ENCODE measurements at places on chromosomes 1 and 21.

DNA sequence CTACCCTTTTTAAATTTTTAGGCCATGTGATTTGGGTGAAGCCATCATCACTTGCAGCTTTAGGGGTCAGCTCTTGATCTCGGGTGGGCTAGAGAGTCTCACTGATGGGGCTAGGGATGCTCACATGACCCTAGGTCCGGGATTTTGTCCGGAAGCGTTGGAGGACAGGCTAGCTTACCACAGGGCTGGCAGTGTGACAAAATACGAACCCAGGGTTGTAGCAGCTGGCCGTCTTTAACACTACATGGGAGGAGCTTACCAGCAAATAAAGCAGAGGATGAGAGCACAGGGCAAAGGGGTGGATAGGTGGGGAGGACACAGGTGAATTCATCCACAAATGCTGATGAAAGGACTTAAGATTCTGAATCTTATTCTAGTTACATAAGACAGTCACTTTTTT is 21.9 kb downstream of the GPR161 start:
- DNase-seq, result no peak

DNA sequence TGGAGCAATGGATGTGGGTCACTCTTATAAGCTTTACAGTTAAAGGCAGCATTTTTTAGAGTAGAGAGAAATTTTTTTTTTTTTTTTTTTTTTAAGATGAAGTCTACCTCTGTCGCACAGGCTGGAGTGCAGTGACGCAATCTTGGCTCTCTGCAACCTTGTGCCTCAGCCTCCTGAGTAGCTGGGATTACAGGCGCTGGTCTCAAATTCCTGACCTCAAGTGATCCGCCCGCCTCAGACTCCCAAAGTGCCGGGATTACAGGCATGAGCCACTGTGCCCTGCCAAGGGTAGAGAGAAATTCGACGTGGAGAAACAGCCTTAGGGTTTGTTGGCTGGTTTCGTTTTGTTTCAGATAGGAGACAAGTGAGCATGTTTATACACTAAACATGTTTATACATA is 594.2 kb upstream of the ADAMTS5 start:
- DNase-seq, result no peak

DNA sequence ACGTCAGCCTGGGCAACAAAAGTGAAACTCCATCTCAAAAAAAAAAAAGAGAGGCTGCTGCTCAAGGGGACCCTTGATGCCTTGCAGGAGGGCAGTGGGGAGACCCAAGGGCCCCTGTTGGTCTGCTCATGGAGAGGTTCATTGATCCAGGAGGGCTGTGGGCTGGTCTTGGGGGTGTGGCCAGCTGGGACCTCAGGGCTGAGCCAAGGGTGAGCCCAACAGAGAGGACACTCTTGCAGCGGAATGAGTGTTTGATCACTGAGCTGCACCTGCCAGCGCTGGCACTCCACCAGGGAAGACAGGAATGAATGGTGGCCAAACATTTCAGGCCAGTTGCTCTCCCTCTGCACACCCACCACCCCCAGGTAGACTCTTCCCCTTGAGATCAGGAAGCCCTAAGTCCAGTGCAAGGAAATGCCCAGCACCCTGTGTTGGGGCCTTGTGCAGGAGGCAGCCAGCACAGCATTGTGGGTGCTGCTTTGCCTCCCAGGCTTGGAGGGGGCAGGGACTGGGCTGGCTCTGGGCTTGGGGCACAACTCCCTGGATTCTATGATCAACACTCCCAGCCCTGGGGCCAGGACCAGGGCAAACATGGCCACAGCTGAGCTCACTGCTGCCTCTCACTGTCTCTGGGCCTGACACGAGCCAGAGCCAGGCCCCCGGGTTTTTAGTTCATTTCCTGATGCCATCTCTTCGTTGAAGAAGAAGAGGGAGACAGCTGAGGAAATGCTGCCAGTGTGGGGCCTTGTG is 50.7 kb downstream of the IRF2BP2 start:
- DNase-seq, result no peak

DNA sequence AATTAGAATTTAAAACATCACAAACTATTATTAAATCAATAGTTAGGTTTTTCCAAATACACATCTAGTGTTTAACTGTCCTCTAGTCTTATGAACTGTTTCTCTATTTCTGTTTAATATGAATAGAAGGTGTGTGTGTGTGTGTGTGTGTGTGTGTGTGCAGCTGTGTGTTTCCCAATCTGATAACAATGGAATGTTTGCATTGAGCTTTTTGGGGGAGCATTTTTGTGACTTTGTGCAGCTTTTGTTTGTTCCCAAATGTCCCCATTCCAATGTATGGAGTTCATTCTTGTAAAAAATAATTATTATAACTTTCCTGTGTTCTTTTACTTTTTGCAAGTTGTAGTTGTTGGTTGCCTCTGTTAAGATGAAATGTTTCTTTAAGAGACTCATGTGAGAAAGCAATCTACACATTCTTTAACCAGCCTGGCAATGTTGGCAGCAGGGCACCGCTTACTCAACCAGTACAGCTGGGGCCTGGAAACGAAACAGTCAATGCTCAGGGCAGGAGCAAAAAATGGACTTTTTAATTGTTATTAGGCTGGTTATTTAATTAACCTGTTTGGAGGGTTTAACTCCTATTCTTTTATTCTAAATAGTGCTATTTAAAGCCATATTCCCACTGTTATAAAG is 354.3 kb downstream of the SRGAP2C start:
- DNase-seq, result no peak

DNA sequence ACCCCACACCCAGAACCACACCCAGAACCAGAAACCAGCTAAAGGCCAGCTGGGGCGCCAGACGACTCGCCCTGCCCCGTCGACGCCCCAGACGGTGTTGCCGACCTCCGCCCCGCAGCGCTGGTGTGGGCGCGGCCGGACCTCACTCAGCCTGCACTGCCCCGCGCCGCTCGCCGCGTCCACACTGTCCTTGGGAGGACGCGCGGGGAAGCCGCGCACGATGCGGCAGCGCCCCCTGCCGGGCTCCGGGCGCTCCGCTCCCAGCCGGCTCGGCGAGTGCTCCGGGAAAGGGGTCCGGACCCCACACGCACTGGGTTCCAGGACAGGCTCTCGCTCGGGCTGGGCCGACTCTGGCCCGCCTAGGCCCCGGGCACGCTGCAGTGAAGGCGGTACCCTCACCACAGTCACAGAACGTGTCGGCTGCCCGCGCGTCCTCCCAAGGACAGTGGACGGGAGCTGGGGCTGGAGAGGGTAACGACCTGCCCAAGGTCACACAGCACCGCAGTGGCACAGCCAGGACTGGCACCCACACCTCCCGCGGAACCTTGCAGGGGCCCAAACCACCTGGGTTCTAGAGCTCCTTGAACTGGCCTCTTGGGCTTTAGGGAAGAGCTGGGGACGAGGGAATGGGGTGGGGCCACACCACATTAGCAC is 90.2 kb downstream of the DMRTA2 start:
- DNase-seq, result peak; percentile 81

DNA sequence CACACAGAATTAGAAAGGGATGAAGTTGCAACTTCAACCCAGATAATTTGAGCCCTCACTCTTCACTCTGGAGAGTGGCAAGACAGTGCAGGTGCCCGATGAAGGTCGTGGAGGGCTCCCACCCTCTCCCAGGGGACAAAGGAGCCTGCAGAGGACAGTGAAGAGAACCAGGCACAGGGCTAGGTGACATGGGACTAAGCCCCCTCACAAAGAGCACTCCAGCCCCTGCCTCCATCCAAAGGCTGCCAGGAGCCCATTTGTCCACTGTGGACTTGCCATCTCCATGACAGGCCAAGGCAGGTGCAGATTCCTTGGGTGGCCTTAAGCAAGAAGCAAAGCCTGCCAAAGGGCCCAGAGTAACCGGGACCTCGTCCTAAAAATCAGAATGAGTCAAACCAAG is 15.1 kb downstream of the ERRFI1 start:
- DNase-seq, result no peak

DNA sequence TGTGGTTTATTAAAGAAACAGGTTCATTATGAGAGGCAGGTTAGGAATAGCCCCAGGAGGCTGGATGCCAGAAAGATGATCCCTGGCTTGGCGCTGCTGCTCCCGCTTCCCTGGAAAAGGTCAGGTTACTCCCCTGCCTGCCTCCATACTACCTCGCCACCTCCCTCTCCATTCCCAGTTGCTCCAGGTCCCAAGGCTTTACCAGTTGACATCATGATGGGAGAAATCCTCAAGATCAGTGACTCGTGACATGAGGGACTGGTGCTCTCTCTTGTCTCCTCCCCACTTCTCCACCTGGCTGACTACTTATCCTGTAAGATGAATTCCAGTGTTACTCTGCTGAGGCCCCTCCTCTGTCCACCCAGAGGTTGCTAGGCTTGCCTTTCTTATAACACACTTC is 19.7 kb downstream of the VASH2 start:
- no peak for DNase-seq

DNA sequence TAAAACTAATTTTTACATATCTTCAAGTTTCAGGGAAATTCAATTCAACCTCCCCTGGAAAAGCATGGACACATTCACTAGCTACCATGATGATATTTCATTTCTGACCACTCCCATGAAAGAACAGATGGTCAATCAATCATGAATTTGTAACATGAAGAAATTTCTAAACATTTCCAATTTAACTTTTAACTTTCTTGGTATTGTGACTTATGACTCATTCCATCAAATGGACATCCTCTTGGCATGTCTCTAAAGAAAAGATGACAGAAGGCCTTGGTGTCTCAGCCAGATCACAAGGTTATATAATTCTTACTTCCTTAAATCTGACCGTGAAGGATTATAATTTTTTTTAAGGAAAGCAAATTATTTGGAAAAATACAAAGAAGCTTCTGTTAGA is 10.5 kb upstream of the MCOLN3 start:
- DNase-seq, result no peak

DNA sequence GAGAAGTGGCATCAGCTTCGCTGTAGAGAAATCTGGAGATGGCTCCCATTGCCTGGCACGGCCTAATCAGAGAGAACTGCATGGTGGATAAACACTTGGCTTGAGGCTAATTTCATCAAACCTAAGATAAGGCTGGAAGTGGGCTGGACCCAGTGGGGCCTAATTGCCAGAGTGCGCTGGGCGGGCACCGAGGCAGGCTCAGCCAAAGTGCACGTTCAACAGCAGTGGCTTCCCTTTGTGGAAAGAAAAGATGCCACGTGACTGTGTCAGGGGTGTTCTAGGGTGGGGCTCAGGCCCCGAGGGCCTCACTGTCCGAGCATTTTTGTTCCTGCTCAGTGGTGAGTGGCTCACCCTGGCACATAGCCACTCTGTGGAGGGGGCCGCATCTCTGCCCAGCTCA is 5.8 kb downstream of the PLCH2 start:
- DNase-seq, result no peak

- no peak for DNase-seq
Measured at GRCh38 chr1:5634893-5635292, 357.3 kb downstream of the NPHP4 start.

GRCh38 chr1:185971688-185972087 is 237.5 kb downstream of the HMCN1 start:
- no peak for DNase-seq

- DNase-seq, result peak; percentile 57
Measured at GRCh38 chr1:44672254-44672955, 1.9 kb downstream of the TMEM53 start.

GRCh38 chr1:55618199-55618598 is 403.0 kb upstream of the USP24 start:
- DNase-seq, result no peak

DNA sequence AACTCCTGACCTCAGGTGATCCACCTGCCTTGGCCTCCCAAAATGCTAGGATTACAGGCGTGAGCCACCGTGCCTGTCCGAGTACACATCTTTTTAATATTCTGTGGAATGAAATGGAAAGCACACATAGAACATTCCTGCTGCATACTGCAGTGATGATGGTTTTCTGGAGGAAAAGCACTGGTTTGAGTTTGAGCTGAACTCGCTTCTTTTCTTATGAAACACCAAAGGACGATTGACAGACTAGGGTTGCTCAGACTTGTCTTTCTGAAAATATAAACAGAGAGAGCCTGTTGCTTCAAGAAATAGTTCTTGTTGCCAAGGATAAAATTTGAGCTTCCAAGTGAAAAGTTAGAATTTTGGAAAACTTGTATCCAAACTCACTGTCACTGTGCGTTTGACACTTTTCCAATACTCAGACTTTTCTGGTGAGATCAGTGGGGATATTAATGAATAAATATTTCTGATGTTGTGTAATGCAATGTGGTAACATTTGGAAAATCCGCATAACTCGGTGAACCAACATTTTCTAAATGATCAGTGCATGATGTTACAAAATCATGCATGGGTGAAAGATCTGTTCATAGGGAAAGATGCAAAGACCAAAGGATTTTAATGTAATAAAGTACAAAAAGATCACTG is 15.0 kb upstream of the ERMAP start:
- no peak for DNase-seq

DNA sequence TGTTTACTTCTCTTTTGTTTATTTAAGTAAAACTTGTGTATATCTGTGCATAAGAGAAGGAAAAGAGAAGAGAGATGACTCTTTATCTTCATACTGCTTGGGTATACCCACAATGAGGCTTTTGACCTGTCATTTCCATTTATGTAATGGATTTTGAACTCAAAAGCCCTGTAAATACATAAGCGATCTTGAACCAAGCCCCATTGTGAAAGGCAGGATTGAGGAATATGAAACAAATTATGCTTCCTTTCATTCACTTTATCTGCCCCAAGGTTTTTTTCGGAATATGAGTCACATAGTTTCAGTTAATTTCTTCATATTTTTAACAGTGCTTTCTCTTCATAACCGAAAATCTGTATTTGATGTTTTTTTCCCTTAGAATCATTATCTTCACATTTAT is 21.4 kb downstream of the CNST start:
- no peak for DNase-seq

DNA sequence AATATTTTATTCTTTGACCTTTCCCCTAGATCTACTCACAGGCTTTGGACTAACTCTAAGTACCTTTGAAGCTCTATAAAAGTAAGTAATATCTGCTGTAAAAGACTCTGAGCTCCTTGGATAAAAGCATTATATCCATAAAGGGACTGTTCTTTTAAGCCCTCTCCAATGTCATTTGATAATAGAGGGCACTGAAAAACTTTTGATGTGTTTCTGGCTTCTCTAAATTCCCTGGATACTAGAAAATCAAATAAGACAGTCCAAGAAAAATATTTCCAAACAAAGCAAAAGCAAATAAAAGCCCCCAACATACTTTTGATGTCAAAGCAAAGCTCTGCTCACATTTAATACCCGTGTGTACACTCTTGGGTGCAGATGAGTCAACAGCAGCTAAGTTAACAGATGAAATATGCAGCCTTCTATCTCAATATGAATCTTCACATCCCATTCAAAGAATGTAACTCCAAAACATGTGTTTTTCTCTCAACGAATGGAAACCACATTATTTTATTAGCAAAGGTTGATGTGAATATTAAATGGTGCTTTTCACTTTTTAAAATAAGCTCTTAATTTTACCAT is 230.3 kb downstream of the CENPF start:
- no peak for DNase-seq

Measured in Karpas-422 (cell line).